Pulmonary artery endothelial cell (primary cell): ENCODE measurements at places on chromosomes 4 and X.

- no peak for DNase-seq
Measured at GRCh38 chr4:6300359-6300758, 30.7 kb downstream of the WFS1 start.

- DNase-seq, result no peak
Measured at GRCh38 chr4:26418107-26418506, 72.2 kb downstream of the CCKAR start.

DNA sequence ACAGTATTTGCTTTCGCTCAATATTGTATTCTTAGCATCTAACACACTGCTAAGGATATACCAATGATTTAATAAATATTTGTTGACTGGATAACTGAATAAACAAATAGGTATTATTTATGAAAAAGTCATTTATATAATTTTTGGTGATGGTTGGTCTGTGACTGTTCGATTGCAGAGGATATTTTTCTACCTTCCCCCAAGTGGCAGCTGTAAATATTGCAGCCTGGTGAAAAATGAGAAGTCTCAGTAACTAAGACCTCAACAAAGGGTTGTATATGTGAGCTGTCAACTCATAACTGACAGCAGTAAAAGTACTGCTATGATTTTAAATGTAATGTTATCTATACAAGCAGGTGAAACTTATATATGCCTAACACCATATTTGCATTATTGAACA is 36.0 kb downstream of the HTR2C start:
- DNase-seq, result no peak

GRCh38 chr4:152666946-152667345 is 12.9 kb downstream of the TMEM154 start:
- no peak for DNase-seq

DNA sequence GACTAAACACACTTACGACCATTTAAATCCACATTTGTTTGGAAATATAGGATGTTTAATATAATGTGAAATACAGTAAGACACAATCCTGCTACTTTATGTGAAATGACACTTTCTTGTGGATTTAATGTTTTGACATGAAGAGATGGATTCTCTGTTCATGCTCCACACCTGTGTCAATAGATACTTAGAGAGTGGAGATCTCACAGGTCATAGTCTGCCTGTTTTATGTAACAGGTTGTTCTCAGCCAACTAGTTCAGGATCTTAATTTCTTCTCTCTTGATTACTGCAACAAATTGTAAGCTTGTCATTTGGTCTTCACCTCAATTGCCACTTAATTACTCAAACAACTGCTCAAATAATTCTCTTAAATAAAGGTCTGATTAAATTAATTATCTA is 1621.2 kb downstream of the PCDH7 start:
- DNase-seq, result no peak

DNA sequence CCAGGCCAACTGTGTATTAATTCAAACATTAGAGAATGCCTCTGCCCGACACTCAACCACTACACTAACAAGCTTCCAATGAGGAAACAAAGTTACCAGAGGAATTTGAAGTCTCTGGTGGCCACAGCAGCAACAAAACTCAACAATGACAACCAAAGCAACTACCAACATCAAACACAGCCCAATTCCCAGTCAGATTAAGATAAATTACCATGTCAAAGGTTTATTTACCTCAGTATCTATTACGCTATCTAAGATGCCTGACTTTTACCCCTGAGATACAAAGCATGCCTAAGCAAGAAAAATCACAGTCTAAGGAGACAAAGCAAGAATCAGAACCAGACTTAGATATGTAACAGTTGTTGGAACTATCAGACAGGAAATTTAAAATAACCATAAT is 230.1 kb upstream of the FTHL17 start:
- DNase-seq, result no peak

DNA sequence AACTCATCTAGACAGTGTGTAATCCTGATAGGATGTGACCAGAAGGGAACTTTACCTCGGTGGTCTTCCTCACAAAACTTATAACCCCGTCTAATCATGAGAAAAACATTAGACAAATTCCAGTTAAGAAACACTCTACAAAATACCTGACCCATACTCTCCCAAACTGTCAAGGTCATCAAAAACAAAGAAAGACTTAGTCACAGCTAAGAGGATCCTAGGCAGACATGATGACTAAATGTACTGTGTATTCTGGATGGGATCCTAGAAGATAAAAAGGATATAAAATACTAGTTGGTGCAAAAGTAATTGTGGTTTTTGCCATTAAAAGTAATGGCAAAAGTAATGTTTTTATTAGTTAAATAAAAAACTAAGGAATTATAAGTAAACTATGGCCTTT is 81.6 kb downstream of the DTHD1 start:
- no peak for DNase-seq

DNA sequence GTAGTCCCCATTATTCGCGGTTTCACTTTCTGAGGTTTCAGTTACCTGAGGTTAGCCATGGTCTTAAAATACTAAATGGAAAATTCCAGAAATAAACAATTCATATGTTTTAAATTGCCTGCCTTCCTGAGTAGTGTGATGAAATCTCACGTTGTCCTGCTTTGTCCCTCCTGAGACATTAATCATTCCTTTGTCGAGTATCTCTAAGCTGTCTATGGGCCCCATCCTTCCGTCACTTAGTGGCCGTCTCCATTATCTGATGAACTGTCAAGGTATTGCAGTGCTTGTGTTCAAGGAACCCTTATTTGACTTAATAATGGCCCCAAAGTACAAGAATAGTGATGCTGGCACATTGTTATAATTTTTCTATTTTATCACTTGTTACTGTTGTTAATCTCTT is 94.8 kb downstream of the ADGRL3 start:
- no peak for DNase-seq

GRCh38 chrX:49858341-49858740 is 20.9 kb upstream of the USP27X start:
- peak; percentile 8 for DNase-seq

DNA sequence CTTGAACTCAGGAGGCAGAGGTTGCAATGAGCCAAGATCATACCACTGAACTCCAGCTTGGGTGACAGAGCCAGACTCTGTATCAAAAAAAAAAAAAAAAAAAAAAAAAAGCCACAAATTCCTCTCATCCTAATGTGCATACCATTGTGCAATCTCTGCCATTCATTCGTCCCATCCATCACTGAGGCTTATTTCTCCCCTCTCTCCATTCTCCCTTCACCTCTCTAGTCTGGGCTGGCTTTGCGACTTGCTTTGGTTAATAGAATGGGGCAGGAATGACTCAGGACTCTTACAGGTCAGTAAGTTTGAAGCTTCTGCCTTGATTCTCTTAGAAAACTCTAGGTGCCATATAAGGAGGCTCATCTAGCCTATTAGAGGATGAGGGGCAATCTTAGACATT is 60.3 kb upstream of the DDX3X start:
- DNase-seq, result no peak

DNA sequence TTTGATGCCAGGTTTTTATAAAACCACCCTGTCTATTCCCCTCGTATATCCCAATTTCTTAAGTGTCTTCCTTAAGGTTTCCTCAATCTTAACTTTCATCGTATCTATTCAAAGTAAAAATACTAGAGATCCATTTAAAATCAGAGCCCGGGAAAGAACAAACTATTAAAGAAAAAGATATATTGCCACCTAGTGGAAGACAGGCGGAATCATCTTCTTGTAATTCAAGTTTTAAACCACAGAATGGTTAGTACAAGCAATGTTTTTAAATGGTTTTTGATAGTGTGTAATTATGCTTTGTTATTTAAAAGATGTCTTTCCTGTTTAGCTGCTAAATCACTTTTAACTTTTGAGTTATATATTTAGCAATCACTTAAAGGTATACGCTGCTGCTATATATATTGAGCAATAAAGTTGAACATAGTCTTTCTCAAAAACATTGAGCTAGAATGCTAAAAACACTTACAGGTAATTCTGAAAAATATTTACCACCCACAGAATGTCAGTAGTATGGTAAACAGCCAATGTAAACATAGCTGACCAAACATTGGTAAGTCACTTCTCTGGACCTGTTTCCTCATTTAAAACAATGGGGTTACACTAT is 18.2 kb downstream of the PRDM8 start:
- DNase-seq, result no peak

DNA sequence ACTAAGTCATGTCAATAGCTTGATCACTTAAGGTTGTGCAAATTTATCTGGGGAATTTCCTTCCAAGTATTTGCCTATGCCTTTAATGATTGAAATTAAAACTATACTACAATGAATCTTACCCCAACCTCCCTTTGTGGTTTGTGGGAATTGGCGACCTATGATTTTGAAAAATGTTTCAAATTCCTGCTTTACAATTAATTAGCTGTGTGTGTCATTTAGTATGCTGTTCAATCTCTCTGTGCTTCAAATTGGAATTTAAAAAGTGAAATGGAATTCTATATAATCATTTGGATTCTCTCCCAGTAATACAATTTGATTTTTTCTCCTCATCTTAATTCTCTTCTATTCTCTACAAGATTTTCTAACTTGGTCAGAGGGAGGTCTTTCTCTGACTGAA is 2319.5 kb downstream of the ARAP2 start:
- DNase-seq, result no peak

DNA sequence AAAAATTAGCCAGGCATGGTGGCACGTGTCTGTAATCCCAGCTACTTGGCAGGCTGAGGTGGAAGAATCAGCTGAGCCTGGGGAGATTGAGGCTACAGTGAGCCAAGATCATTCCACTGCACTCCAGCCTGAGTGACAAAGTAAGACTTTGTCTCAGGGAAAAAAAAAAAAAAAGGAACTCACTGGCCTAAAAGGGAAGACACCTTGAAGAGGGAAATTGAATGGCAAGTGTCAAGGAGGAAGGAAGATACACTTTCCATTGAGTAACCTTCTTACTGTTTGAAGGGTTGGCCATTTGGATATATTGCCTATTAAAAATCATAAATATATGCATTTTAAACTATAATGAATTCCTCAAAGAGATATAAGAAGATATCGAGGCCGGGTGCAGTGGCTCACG is 147.5 kb upstream of the FAM241A start:
- no peak for DNase-seq

DNA sequence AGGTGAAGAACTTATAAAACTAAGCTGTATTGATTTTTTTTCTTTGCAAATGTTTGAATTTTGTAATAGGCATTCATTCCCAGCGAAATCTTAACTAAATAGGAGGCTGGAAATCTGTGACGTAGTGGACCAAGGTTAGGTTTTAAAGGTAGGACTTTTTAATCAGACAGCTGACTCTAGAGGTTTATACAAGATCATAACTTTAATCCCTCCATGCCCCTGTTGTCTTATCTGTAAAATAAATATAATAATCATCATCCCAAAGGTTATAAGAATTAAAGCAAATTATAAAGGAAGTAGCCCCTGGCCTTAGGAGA is 101.3 kb downstream of the SHROOM3 start:
- no peak for DNase-seq

DNA sequence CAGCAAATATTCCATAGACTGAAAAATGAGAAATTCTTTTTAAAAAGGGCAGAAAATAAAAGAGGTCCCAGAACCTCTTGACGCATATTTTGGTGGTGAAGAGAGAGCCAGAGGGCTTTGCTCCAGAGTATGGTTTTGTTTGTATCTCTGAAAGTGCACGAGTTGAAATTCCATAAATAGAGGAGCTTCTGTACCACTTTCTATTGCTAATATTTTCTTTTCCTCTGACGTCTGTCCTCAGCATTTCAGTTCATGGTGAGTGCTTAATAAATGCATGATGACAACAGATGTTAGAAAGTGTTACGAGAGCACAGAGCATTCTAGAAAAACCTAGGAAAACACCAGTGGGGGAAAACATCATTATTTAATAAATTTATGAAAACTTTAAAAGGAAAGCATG is 145.6 kb downstream of the AMELX start:
- no peak for DNase-seq

DNA sequence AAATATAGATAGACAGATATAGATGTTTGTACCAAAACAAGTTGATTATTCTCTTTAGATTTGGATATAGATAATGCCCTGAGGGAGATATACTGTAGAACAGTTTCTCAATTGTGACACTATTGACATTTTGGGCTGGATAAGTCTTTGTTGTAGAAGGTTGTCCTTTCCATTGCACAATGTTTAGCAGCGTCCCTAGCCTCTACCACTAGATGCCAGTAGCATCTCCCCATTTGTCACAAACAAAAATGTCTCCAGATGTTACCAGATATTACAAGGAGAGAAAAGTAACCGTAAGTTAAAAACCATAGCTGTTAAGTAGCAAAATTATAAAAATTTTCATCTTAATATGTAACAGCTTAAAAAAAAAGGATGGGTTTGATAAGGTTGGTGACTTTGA is 2595.3 kb downstream of the ARAP2 start:
- DNase-seq, result no peak

DNA sequence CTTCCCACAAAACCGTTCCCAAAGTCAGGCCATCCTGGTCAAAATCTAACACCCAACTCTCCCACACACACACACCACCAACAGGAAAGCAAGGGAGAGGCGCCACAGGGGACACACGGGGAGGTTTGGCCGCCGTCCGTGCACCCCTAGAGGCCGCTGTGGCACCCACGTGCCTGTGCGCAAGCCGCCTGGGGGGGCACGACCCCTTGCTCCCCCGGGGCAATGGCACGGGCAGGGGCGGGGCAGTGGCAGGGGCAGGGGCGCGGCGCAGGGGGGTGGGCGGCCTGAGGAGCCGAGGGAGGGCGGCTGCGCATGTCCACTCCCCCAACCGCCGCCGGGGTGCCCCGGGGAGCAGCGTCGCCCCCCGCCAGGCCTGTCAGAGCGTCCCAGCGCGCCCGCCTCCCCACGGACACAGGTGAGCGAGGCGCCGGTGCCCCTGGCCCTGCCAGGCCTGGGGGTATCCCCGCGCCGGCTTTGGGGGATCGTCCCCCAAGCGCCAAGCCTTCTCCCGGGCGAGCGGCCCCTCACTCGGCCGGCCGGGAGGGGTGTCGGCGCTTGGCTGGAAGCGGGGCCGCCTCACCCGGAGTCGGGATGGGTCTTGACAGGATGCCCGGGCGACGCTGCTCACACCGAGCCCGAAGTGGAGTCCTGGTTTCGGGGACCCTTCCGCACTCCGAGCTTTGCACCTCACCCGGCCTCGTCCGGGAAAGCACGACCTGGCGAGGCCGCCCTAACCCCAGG is at the start of gene ERAS:
TSS of gene ERAS (plus strand) at position 379 of the 741 bp plus-strand sequence. CDS start 2,611 bp downstream, outside the sequence.
- DNase-seq, result no peak

- DNase-seq, result no peak
Measured at GRCh38 chrX:54758114-54759055, 39.7 kb downstream of the ITIH6 start.

- no peak for DNase-seq
Measured at GRCh38 chr4:111689731-111690130, 455.5 kb upstream of the FAM241A start.

DNA sequence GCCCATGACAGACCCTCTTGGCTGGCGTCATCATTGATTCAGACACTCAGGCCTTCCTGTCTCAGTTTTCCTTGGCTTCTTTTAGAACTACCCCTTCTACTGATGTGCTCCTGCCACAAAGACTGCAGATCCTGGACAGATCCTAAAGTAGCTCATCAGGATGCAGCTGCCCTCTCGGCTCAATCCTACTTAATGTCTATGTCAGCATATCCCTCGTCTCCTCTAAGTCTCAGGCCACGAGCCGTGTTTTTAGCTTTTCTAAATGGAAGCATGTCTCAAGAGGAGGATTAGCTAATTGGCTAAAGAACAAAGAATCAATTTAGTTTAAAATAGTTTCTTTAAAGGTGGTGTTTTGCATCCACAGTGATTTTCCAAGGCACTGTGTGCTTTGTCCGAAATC is 447.7 kb downstream of the STIM2 start:
- no peak for DNase-seq
